ENCODE measurements at places on chromosomes 7 and 10.

- DNase-seq, result no peak
These were observed 133.4 kb upstream of the PTN start for GRCh38 chr7:137476937-137477336.

- DNase-seq, result no peak
These were observed 20.1 kb upstream of the MDFIC start for GRCh38 chr7:114901771-114902170.

DNA sequence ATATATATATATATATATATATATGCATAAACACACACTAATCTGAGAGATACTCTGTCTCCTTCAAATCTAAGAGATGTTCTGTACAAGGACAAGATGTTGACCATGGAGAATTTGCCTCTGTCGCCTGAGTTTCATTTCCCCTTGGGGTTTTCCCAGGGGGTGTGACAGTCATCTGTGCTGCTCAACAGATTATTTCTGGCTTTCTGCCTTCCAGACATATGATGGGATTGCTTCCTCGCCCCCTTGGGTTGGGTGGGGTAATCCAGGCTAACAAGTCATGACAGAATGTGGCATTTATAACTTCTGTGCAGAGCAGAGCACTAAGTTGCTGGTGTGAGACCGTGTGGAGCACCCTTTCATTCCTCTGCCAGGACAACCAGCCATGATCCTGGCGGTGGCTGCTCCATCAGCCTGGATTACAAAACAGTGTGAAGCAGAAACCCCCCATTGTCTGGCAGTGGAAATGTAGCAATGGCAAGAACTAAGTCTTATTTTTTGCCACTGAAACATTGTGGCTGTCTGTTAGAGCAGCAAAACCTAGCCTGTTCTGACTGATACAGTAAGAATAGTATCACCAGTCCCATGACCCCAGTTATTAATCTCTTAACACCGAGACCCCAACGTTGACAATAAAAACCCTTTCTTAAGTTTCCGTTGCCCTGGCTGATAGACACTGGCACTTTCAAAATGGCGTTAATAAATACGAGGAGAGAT lies 13.7 kb upstream of the USP6NL start:
- DNase-seq, result no peak

DNA sequence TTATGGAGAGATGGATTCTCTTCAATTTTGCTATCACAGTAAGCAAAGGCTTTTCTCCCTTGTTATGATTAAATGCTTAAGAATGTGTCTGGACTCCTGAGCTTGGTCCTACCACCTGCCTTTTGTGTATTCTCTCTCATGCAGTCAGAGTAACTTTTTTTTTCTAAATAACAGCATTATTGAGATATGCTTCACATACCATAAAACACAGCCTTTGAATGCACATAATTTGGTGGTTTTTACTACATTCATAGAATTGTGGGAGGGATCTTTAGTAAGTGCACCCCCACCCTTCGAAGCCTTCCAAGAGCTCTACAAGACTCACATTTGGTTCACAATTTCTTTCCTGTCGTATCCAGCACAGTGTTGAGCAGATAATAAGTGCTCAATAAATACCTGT lies 175.5 kb downstream of the ADAM12 start:
- DNase-seq, result no peak

GRCh38 chr7:158821171-158822031 lies 7.9 kb downstream of the ESYT2 start:
- DNase-seq, result peak; percentile 37

DNA sequence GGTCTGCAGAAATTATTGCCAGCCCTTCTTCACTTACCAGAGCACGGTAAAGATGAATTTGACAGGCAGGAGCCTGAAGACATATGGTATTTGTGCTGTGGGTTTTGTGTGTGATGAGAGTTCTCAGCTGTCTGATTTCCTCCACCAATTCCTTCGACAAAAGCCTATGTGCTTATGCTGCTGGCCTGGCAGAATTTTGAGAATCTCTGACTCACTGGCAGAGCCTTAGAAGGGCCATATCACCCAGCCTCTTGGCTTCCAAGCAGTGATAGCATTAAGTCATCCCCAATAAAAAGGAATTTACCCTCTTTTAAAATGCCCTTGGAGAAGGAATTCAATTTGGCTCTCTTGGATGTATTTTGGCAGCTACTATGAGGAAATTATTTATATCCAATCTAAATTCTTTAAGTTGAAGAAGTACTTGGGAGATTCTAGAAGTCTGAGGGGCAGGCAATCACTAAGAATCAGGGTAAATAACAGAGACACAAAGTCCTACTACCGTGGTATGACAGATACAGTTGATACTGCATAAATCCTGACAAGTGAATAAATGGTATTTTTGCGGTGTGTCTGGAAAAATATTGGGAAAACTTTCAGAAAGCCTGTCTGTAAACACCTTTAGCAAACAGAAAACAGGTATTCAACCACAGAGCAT lies 68.6 kb upstream of the EFCAB10 start:
- DNase-seq, result no peak

- DNase-seq, result no peak
These were observed 590.6 kb upstream of the C7orf33 start for GRCh38 chr7:147999962-148000361.
